ENCODE measurements at places on chromosomes 2 and 18. TPM values are rescaled to one million over a fixed set of nuclear protein-coding genes. Genes with fewer than 3 reads are reported as not detected.

Gene LBX2
- 0.38 TPM for total RNA-seq

Gene AP1S3
- 15.4 TPM for total RNA-seq

Gene RGPD3
- 0.18 TPM for total RNA-seq

Gene LGALSL
- 0.84 TPM for total RNA-seq

Gene SLC4A3
- 0.13 TPM for total RNA-seq

Gene ABCA12
- not detected for total RNA-seq

Data from CD8-positive, alpha-beta memory T cell (primary cell).